NCI-H2107 (cell line): ENCODE measurements at places on chromosomes 7 and 10.

- no peak for DNase-seq
Measured at GRCh38 chr10:7345717-7346116, 65.1 kb downstream of the SFMBT2 start.

GRCh38 chr7:135650831-135651573 lies 11.3 kb upstream of the STMP1 start:
- no peak for DNase-seq

DNA sequence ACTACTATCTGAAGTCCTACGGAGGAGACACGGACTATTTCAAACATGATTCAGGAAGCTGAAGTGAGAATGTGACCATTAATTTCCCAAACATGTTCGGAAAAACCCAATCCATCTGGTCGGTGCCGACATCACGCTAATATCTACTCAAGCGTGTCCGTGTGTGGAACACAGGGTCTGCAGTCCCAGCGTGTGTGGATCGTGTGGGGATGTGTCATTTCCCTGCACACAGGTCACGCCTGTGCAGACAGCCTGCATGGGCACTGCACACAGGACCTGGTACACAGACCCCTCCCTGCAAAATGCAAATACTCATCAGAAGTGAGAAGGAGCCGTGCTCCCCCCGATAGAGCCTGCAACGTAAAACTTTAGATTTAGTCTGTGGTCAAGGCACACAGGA lies 57.8 kb downstream of the CARD11 start:
- no peak for DNase-seq

- DNase-seq, result no peak
Measured at GRCh38 chr10:96283351-96283750, 12.0 kb upstream of the BLNK start.

DNA sequence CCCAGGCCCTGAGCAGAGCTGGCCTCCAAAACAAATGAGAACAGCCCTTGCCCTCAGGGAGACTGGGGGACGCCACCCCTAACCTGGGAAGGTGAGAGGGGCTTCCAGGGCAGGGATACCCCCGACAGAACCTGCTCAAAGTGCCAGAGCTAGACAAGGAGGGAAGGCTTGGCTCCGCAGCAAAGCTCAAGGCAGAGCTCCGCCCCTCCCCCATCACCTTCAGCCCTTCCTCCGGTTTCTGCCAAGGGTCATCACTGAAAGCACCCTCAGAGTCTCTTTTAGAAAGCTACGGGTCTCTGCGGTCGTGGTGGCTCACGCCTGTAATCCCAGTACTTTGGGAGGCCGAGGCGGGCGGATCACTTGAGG lies 73.4 kb upstream of the CUX1 start:
- no peak for DNase-seq

DNA sequence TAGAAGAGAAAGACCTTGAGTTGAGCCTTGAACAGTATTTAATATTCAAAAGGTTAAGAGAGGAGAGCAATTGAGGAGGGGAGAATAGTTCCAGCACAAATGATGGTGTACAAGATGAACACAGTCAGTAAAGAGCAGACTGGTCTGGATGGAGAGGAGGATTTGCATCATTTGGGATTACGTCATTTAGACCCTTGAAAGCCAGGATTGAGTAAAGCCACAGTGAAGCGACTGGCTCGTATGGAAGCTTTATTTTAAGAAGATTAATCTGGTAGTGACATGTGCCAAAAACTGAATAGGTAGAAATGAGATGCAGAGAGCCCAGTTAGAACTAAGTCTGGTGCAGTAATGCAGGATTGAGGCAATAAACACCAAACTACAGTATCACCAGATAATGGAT lies 52.6 kb downstream of the TRUB1 start:
- no peak for DNase-seq

DNA sequence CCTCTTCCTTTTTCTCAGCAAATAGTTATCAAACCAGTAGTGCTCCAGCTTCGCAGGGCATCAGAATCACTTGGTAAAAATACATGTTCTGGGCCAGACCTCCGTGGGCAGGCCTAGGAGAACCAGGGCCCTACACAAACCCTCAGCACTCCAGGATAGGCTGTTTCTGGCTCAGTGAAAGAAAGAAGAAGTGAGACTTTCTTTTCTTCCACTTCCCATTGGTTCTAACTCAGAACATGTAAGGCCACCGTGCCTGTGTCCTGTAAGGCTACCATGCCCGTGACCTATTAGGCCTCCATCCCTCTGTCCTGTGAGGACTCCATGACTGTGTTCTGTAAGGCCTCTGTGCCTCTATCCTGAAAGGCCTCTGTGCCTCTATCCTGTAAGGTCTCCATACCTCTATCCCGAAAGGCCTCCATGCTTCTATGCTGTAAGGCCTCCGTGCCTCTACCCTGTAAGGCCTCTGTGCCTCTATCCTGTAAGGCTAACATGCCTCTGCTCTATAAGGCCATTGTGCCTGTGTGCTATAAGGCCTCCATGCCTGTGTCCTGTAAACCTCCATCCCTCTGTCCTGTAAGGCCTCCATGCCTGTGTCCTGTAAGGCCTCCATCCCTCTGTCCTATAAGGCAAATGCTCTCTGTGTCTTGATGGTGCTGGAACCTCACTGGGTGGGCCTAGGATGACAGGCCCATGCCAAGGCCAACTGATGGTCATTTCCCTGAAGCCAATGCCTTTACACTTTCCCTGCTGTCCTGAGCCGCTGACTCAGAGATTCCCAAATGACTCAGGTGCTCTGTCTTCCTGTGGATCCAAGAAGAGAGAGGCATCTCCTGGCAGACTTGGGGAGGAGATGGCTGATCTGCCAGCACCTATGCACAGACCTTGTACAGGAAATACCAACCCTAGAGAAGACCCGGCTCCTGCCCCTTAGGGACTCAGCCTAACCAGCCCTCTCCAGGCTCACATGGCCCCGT lies 96.6 kb upstream of the CACUL1 start:
- no peak for DNase-seq

DNA sequence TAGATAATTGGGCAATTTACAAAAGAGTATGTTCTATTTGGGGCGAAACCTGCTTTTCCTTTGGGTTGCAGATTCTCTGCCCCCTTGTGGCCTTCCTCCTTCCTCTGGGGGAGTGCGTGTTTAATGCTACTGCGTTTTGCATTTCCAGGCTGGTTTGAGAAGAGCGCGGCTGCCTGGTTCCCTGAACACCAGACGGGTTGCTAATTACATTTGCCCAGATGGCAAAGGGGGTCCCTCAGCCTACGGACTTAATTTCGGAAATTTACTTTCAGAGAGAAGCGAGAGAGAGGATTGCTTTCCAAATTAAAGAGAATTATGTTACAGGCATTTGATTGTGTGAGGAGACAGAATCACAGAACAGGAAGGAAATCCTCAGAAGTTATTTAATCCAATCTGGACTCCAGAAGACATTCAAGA lies 91.9 kb upstream of the JAZF1 start:
- no peak for DNase-seq

- DNase-seq, result no peak
Measured at GRCh38 chr10:52779541-52780390, 7.2 kb upstream of the MBL2 start.

DNA sequence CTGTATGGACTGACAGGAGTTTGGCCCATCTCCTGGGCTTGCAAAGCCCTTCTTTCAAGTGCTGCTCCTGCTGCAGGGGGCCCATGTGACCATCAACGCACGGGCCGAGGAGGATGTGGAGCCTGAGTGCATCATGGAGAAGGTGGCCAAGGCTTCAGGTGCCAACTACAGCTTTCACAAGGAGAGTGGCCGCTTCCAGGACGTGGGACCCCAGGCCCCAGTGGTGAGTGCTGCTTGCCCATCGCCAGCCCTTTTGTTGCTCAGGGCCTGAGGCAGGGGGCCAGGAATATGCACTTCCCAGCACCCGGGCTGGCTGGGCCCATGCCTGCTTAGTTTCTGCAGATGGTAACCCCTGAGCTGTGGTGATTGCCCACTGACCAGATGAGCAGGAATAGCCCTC lies 8.7 kb downstream of the PGAM2 start:
- no peak for DNase-seq

GRCh38 chr7:1881946-1882345 lies 211.9 kb downstream of the ELFN1 start:
- DNase-seq, result no peak

DNA sequence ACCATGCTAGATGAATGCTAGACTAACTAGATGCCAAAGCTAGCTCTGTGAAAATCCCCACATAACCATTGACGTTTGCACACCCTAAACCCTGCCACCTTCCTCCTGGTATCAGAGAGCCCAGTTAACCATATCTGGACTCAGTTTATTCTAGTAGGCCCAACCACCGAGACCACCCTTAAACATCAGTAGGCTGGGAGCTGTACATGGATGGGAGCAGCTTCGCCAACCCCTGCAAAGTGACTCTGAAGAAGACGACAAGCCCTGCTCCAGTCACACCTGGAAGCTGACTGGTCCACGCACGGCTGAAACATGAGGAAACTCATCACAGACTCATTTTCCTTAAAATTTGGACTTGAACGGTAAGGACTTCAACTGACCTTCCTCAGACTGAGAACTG lies 4.4 kb upstream of the CYREN start:
- DNase-seq, result no peak

DNA sequence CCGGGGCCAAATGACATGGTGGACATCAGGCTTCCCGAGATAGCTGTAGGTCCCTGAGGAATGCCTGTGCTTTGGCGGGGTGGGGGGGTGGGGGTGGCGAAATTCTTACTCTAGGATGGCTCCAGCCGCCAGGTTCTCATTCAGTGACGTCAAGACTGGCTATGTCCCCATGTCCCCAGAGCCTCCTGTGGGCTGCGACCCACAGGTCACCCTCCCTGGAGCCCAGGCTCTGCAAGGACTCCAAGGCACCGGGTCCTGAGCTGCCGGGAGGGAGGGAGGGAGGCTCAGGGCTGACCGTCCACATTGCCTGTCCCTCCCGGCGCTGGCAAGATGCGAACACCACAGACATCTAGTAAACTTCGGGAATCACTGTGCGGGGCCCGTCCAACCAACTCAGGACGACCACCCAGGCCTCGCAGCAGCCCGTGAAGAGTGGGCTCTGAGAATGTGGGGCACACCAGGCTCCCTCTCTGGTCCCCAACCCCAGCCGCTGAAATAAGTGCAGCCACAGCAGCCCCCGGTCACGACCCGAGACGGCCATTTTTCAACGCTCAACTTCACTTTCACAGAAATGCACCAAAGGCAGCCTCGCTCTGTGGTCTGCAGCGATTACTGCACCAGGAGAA lies 12.6 kb downstream of the GPR146 start:
- DNase-seq, result no peak

DNA sequence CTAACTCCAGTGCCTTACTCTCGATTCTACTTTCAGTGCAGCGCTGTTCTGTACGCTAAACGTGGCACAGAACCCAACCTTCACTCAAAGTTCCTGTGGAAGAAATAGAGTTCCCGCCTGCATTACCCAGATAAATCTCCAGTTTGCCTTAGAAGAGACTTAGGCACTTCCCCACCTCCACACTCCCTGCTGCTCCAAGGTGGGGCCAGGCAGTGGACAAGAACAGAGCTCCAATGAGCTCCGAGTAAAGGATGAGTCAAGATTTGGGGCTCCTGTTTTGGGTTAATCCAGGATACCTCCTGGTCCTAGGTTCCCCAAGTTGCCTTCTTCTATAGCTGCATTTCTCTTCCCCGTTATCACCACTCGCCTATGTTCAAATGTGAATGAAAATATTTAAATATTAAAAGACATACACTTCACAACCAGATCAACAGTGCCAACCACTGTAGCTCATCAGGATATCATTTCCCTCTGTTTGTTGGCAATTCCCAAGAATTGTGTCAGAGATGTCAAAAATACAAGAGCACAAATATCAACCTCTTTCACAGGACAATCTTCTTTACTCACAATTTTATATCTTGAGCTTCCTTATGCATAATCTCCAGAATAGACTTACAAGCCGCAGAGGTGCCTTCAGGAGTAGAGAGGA lies 48.0 kb downstream of the MALSU1 start:
- DNase-seq, result no peak
